ENCODE measurements at places on chromosomes 1 and 21. TPM values are rescaled to one million over a fixed set of nuclear protein-coding genes. Genes with fewer than 3 reads are reported as not detected.

GRCh38 chr1:215114154-215114933 lies 31.8 kb downstream of the KCNK2 start:
- peak; percentile 49 for DNase-seq

DNA sequence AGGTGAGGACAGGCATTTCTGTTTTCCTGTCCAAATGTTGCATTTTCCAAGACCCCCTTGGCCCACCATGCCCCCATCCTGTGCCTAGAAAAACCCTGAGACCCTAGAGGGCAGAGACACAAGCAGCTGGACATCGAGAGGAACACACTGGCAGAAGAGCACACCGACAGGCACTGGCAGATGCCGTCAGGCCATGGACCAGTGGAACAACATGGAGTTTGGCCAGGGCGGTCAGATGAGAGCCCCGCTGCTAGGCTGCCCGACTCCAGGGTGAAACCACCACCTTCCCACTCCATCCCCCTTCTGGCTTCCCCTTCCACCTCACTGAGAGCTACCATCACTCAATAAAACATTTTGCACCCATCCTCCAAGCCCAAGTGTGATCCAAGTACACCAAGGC lies 438.4 kb downstream of the SIPA1L2 start:
- no peak for DNase-seq

DNA sequence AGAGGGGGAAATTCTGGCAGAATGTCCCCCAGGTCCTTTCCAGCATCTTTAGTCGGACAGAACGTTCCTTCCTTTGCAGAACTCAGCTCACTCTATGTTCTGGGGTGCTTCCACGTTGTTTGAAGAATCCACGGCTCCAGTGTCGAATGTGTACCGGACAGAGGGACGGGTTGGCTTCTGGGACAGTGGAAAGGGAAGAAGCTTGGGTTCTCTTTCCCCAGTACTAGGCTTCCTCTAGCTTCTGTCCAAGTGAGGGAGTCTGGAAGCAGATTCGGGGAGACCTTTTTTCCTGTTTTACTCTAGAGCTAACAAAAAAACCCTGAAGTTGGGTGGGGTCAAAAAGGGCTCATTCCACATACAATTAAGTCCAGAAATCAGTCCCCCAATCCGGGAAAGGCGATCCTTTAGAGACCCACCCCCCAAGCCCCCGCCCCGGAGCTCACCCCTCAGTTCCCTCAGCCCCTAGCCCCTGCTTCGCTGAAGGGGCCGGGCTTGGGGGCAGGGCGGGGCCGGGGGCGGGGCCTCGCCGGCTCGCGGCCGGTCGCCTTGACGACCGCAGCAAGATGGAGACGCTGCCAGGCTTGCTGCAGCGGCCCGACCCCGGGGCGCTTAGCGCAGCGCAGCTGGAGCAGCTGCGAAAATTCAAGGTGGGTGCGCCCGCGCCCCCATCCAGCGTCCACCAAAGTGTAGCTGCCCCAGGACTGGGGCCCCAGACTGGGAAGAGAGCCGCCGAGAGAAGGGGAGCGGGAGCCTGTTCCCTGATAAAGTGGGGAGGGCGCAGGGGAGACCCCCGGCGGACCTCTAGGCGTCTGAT lies at the start of gene RIIAD1:
TSS of gene RIIAD1 (plus strand) at position 549 of the 814 bp plus-strand sequence. CDS start at position 564, 15 bp downstream.
- DNase-seq, result no peak

DNA sequence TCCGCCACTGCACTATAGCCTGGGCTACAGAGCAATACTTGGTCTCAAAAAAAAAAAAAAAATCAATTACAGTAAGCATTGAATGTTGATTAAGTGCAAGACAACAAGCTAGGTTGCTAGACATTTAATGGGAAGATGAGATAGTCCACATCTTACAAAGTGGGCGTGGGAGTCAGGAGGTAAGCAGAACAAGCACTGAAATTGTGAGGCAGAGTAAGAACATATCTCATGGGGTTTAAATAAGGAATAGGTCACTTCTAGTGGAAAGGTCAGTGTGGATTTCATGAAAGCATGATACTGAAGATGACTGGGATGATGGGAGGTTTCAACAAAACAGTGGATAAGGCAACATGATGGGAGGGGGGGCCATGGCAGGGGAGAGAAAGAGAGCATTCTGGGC lies 1.9 kb upstream of the OLFML2B start:
- DNase-seq, result no peak

GRCh38 chr1:170126696-170127095 lies 19.1 kb upstream of the NTMT2 start:
- no peak for DNase-seq

DNA sequence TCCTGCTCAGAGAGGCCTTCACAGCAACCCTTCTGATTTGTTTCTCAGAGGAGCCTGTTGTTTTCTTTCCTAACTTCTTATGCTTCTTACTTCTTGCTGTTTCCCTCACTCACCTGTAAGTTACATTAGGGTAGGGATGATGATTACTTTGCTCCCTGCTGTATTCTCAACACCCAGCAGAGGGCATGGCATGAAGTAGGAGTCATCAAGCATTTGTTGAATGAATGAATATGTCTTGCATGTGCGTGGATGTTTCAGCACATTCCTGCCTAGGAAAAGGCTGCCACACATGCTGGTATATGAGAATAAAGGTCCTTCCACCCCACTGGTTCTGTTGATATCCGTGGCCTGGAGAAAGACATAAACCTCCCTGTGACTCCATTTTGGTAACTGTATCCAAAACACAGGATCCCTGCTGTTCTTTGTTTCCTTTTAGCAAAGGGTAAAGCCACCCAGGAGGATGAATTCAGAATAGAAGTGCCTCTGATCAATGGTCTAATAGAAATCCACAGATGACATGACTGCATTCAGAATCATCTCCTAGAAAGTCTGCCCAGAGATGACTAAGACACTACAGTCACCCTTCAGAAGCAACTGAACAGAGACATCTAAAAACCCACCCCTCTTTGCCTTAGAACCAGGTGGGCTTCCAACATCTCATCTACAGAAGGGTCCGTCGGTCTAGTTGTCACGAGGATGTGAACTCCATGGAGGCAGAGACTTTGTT lies 168.8 kb downstream of the ZSCAN20 start:
- no peak for DNase-seq

DNA sequence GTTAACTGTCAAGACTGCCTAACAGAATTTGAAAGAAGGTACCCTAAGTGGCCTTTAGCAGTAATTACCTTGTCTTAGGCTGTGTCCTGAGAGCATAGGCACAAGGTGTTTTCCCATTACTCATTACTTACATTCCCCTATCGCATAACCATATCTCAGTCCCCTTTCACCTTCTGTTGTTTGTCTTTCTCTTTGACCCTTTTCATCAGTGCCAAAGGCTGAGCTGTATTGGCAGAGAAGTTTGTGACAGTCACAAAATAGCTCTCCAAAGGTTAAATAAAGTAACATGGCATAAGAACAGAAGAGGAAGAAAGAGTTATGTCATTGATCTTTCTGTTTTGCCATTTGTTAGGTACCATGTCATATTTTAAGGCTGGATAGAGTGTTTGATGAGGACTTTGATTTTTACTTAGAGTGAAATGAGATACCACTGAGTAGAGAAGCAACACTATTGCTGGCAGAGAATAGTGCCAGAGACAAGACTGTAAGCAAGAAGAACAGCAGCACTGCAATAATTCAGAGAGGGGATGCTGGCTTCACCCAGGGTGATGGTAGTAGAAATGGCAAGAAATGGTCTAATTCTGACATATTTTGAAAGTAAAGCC lies 497.8 kb downstream of the TTLL7 start:
- no peak for DNase-seq

DNA sequence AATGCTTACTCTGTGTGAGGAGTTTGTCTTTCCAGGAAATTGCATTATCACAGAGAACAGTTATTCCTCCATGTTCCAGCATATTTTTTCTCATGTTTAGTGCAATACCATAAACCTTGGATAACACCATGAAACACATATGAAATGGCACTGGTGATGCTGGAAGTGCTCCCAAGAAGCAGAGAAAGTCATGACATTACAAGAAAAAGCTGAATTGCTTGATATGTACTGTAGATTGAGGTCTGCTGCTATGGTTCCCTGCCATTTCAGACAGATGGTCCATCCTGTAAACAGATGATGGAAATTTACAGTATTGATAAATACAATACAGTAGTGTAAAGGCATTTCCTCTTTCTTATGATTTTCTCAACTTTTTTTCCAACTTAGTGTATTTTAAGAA lies 422.1 kb downstream of the LRRIQ3 start:
- no peak for DNase-seq

- DNase-seq, result no peak
These were observed 14.9 kb downstream of the PLEKHA6 start for GRCh38 chr1:204344665-204345355.

DNA sequence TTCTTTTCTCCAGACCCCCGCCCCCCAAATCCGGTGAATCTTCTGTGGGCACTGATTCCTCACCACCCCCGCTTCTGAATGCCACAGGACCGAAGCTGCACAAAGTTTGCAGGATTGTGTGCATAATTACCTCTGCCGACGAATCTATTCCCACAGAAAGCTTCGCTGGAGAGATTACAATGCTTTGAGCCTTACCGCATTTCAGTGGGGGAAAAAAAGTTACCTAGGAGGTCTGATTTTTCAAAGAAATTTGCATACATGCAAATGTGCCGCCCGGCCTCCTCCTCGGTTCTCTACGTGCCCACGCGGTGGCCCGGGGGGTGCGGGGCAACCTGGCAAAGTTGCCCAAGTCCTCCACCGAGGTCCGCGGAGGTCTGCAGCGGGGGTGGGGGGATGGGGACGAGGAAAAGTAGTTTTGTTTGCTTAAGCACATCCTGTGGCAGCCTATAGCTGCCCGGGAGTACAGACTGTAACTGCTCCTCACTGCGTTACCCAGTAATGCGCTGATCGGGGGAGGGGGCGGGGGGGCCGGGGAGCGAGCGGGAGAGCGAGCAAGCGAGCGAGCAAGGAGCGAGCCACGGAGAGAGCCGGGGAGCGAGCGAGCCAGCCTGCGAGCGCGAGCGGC lies 563 bp upstream of the NFIA start:
- DNase-seq, result no peak

- no peak for DNase-seq
These were observed 30.3 kb downstream of the PRDM2 start for GRCh38 chr1:13730291-13730690.

DNA sequence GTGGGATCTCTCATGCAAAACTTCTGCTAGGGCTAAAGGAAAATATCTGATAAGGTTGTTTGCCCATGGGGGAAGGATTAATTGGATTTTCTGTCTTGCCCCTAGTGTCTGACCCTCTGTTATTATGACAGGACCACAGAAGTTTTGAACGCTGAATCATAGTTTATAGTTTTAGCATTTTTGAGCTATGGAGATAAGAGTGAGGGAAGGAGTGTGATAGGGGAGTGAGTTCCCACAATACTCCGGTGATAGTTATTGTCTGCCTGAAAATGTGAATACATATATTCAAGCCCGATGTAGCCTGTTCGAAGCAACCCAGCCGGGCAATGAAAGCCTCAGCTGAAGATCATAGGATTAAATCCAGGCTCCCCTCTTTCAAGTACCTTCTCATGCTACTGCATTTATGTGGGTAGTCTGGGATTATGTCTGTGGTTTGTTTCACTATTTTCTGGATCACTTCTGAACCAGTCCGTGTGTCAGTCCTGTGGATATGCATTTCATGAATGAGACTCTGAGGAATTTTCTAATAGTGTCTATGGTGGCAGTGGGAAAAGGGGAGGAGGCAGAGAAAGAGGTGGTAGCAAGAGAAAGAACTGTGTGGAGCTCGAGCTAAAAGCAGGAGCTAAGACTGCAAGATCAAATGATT lies 258.7 kb downstream of the DISC1 start:
- no peak for DNase-seq

GRCh38 chr1:214582289-214582891 lies 20.6 kb upstream of the CENPF start:
- no peak for DNase-seq

- DNase-seq, result no peak
These were observed 74.1 kb downstream of the GALNT2 start for GRCh38 chr1:230141021-230141648.

DNA sequence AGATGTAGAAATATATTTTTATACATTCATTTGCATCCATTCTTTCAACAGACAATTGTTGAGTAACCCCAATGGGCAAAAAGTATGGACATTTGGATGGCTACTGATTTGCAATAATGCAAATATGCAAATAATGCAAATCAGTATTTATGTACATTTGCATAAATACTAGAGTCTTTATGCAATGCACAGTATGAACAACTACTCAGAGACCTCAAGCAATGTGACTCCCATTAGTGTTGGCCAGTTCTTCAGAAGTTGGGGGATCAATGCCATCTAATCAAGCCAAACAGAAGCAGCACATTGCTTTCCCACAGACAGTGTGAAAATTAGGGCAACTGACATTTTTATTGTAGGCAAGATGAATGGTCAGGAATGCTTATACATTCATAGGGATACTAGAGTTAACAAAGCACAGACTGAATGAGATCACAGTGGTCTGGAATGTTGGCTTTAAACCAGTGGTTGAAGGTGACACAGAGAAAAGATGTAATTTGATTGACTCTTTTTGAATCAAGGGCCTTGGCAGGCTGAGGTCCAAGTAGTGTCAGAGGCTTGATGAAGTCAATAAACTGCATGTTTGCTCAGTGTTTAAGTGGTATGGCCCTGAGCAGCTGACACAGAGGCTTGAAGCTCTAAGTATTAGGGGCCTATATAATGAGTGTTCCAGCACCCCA lies 256.6 kb downstream of the CTH start:
- no peak for DNase-seq

GRCh38 chr1:109716570-109717090 lies 4.6 kb downstream of the GSTM5 start:
- DNase-seq, result no peak

DNA sequence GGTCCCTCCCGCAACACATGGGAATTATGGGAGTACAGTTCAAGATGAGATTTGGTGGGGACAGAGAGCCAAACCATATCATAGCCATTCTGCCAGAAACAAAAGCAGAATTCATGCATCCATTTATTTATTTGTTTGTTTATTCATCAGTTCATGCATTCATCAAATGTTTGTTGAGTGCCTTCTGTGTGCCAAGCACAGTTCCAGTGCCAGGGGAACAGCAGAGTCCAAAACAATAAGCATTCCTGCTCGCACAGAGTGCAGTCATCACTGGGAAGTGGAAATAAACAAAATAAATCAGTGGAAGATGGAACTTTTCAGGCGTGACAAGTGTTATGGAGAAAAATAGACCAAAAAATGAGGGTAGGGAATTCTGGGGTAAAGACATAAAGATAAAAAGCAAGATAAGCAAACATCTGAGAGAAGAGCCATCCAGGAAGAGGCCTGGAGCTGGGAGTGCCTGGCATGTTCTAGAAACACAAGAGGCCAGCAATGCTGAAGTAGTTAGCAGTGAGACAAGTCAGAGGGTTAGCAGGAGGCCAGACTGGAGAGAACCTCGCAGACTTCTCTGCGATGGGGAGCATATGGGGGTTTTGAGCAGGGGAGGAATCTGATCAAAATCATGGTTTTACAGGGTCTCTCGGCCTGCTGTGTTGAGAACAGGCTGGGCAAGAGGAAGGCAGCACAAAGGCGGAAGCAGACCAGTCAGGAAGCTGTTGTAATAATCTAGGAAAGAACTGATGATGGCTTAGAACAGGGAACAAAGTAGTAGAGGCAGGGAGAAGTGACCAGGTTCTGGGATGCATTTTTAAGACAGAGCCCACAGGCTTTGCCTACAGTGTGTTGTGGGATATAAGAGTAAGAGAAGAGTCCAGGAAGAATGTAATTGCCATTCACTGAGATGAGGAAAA lies 113.2 kb downstream of the GLUL start:
- DNase-seq, result no peak

Gene FMO5
- 0.73 TPM for total RNA-seq

Gene OR2T2
- total RNA-seq, result not detected

Gene SHISA4
- 10.4 TPM for total RNA-seq

Gene DNAJC28
- total RNA-seq, result 0.79 TPM

Gene SLAMF9
- total RNA-seq, result not detected

Gene TNFRSF1B
- 21.1 TPM for total RNA-seq

Gene HSD11B1
- 0.07 TPM for total RNA-seq

Gene TENT5C
- 0.07 TPM for total RNA-seq

Gene B3GALT2
- not detected for total RNA-seq
